ENCODE measurements at places on chromosomes 7 and 10.
A peak's percentile ranks its signal among the peaks of the same experiment; 100 is the strongest.

DNA sequence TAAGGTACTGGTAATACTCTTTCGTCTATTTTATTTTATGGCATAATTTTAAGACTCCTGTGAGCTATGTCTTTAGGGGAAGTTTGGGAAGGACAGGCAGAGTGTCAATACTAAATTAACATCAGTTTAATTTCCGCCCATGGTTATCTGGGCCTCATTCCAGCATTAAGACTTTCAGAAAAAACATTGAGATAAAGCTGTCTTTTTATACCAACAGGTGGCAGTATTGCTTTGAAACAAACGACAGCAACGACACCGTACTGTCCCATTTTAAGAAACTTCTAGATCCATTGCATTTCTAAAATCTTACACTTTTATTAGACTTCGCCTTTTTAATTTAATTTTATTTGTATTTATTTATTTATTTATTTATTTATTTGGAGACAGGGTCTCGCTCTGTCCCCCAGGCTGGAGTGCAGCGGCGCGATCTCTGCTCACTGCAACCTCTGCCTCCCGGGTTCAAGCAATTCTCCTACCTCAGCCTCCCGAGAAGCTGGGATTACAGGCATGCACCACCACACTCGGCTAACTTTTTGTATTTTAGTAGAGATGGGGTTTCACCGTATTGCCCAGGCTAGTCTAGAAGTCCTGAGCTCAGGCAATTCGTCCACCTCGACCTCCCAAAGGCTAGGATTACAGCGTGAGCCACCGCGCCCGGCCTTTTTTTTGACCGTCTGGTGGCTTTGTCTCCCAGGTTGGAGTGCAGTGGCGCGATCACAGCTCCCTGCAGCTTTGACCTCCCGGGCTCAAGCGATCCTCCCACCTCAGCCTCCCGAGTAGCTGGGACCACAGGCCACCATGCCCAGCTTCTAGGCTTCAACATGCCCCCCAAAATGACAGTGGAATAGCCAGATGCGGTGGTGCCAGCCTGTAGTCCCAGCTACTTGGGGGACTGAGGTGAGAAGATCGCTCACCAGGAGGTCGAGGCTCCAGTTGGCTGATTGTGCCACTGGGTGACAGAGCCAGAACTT lies 78.7 kb upstream of the C1GALT1 start:
- peak; percentile 3 for DNase-seq

- no peak for DNase-seq
These were observed 443.5 kb downstream of the NRG3 start for GRCh38 chr10:82318534-82318933.

DNA sequence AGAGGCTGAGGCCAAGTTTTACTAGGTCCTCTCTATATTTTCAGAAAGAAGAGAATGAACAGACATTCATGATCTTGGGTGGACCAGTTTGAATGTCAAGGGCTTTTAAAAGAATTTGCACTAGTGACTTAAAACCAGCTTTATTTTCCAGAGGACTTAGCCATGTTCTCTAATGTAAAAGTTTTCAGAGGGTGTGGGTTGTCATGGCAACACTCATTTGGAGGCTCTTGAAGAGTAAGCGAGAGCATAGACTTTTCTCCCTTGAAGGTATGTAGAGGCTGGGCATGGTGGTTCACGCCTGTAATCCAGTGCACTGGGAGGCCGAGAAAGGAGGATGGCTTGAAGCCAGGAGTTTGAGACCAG lies 61.1 kb downstream of the GATA3 start:
- no peak for DNase-seq

- DNase-seq, result no peak
These were observed 733.1 kb upstream of the C7orf33 start for GRCh38 chr7:147857152-147858140.

GRCh38 chr7:151631570-151631952 lies 111.9 kb upstream of the RHEB start:
- peak; percentile 60 for DNase-seq

- no peak for DNase-seq
These were observed 40.0 kb upstream of the AGBL3 start for GRCh38 chr7:134946260-134946659.

GRCh38 chr7:104367926-104368325 lies 39.5 kb downstream of the LHFPL3 start:
- no peak for DNase-seq

DNA sequence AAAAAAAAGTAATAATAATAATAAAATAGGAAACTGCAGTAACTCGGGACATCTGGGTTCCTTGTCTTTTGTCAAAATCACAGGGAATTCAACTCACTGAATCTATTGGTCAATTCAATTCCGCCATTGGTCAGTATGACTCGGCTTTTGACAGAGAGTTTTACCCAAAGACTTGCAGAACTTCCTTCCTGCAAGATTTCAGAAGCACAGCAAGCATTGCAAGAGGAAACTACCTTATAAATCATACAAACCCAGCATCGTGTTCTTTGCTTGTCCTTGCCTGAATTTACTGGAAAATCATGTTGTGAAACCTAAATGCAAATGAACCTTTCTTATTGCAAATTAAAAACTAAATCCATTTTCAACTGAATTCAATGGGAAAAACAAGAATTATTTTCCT lies 15.5 kb downstream of the KLF6 start:
- peak; percentile 32 for DNase-seq

- no peak for DNase-seq
These were observed 24.7 kb upstream of the SEM1 start for GRCh38 chr7:96734343-96734742.

DNA sequence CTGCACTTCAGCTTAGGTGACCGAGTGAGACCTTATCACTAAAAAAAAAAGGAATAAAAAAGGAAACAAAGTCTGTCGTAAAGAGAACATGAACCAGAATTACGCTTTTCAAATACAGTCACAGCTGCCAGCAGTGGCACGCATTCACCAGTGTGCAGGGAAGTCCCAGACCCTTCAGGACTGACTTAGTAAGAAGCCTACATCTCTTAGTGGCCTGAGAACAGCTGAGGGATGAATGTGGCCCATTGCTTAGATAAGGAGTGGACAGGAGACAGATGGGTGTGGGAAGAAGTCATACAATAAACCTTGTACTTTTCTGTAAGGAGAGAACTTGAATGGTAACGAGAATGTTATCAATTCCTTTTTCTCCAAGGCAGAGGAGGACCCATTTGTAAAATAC lies 178.5 kb downstream of the JCAD start:
- DNase-seq, result no peak

GRCh38 chr10:22915314-22915713 lies 12.5 kb upstream of the ARMC3 start:
- DNase-seq, result no peak

- DNase-seq, result no peak
These were observed 2.0 kb upstream of the DNAJC12 start for GRCh38 chr10:67839951-67840350.

- peak; percentile 19 for DNase-seq
These were observed 826 bp downstream of the PODXL start for GRCh38 chr7:131555552-131556052.

DNA sequence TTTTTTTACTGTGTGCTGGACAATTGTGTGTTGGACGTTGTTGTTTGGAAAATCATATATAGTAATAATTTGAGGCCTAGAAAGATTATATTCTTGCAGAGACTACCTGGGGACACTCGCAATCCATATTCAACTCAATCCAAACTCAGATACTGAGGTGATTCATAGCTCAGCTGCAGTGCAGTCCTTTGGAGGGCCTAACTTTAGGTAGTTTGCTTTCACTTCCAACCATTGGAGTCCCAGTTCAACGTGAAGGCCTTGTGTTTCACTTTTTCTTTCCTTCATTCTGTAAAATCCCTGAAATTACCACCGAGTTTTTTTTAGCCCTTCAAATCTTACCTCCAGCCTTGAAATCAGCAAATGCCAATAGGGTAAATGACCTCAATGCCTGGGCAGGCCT lies 32.3 kb downstream of the ATRNL1 start:
- no peak for DNase-seq

GRCh38 chr10:30985512-30985911 lies 46.2 kb downstream of the ZNF438 start:
- DNase-seq, result no peak

DNA sequence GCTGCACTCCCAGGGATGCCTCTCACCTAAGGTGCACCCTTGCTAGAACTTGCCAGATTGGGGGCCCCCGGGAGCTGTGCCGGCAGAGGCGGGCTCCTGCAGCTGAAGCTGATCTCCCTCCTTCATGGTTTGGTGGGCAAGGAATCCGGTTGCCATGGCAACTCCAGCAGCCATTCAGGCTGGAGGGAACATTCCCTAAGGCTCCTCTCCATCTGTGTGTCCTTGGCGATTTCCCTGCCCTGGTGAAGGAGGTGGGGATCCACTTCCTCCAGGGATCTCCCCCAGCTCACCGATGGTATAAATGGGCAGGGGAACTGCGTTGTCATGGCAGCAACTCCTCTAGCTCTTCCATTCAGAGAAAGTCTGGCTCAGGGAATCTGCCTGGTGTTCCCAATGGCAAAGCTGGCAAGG lies 49.6 kb upstream of the GPR158 start:
- no peak for DNase-seq

DNA sequence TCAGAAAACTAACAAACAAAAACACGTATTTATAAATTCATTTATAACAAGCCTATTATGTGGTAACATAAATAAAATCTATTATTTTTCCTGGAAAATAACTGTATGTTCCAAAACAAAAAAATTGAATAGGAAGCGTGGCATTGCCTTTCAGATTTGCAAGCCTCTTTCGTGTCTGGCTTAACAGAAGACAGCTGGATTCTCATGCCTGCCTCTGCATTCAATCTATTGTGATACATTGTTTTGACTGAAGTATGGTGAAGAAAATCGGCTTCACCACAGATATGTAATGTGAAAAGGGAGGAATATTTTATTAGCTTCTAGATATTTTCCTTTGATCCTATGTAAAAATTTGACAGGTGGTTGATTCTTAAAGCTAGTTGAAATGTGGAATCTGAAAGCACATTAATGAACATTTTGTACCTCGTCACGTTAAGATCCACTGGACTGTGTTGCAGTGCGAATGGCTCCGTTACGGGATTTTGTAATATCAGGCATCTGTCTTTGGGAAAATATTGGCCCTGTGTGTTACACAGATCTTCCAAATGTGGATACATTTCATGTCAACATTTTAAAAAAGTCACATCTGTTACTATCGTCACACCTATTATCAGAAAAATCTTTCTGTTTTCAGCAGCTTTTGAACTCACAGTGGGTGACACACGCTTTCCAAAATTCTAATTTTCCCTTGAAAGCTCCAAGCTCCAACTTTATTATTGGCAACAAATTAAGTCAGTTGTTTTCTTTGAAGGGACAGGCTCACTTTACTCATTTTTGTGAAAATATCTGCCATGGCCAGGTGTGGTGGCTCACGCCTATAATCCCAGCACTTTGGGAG lies 26.2 kb downstream of the PALD1 start:
- DNase-seq, result no peak

DNA sequence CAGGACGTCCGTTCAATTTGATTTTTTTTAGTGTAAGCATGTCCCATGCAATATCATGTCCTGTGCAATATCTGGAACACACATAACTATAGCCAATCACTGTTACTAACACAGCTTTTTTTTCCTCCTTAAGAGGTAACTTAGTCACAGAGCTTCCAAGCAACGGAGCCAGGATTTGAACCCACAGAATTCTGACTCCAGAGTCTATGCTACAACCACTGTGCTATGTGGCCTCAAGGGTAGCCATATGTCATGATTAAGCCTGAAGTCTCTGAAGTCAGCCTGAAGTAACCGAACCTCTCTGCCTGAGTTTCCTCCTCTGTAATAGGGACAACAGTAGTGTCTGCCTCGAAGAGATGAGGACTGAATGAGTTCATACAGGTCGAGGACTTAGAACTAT lies 42.2 kb upstream of the TCF7L2 start:
- DNase-seq, result no peak

GRCh38 chr10:115942101-115942500 lies 330.9 kb downstream of the GFRA1 start:
- DNase-seq, result no peak

- DNase-seq, result no peak
These were observed 23.6 kb downstream of the ZNF783 start for GRCh38 chr7:149285603-149286002.

- DNase-seq, result no peak
These were observed 33.6 kb downstream of the VWA2 start for GRCh38 chr10:114272696-114273095.

- DNase-seq, result no peak
These were observed 88.8 kb upstream of the KIF5B start for GRCh38 chr10:32144817-32145688.

DNA sequence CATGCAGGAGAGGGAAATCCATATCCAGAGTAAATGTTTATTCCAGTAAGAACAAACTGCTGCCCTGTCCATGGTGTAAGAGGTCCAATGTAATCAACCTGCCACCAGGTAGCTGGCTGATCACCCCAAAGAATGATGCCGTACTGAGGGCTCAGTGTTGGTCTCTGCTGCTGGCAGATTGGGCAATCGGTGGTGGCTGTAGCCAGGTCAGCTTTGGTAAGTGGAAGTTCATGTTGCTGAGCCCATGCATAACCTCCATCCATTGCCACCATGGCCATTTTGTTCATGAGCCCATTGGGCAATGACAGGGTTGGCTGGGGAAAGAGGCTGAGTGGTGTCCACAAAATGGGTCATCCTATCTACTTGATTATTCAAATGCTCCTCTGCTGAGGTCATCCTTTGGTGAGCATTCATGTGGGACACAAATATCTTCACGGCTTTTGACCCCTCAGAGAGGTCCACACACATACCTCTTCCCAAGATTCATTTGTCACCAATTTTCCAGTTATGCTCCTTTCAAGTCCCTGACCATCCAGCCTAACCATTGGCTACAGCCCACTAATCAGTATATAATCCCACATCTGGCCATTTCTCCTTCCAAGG lies 23.3 kb upstream of the PAPSS2 start:
- no peak for DNase-seq

GRCh38 chr10:484441-484924 lies 205.0 kb downstream of the DIP2C start:
- DNase-seq, result peak; percentile 42

- DNase-seq, result no peak
These were observed 499.3 kb downstream of the SUGCT start for GRCh38 chr7:40634118-40634517.

DNA sequence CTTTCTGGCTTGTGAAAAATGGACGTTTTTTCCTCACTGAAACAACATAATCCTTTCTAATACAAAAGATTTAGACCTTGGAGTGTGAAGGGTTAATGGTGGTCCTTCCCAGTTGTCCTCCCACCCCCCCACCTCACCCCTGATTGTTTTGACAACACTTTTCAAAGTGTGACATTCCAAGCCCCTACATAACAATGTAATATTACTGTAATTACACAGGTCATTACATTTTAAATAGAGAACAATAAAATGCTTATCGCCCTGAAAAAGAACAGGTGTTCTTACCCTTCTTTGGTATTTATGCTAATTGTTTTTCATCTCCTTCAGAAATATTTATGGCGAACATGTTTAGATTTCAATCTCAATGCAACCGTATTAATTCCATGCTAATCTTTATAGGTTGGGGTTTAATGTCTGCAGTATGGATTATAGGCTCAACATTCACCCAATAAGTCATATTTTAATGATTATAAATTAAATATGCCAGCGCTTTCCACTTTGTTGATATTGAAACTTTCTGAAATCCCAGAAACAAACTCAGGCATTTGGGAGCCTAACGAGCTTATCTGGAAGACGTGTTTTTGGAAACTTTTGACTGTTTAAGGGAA lies 5.0 kb downstream of the TCF7L2 start:
- DNase-seq, result no peak

GRCh38 chr7:134451656-134452055 lies 7.2 kb downstream of the AKR1B1 start:
- no peak for DNase-seq
